Stimulated activated CD4-positive, alpha-beta T cell treated with anti-CD3 and anti-CD28 coated beads, Interleukin-1b, Interleukin-23, amount 100 ng/mL, for 1 hour (primary cell): ENCODE measurements at places on chromosomes 5 and 9.

DNA sequence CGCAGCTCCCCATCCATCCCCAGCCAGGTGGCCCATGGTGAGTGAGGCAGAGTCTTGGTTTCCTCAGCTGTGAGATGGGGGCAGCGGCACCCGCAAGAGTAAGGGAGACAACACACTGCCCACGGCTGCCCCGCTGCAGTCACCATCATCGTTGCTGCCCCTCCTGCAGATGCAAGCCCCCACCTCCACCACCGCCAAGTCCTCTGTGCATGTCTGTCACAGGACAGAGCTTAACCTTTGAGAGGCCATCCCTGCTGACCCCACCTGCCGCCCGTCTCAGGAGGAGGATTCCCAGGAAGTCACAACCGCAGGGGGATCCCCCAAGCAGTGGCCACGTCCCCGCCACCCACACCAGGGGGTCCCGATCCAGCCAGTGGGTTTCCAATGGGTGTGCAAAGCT is 113.7 kb downstream of the VAV2 start:
- no peak for DNase-seq

GRCh38 chr9:17802249-17802857 is 223.5 kb downstream of the SH3GL2 start:
- no peak for DNase-seq

- no peak for DNase-seq
Observed at GRCh38 chr9:4590430-4591122, 71.5 kb upstream of the PLPP6 start.

- no peak for DNase-seq
Observed at GRCh38 chr5:81045389-81045807, 85.2 kb downstream of the RASGRF2 start.

GRCh38 chr5:143791848-143792731 is 19.9 kb upstream of the HMHB1 start:
- no peak for DNase-seq

DNA sequence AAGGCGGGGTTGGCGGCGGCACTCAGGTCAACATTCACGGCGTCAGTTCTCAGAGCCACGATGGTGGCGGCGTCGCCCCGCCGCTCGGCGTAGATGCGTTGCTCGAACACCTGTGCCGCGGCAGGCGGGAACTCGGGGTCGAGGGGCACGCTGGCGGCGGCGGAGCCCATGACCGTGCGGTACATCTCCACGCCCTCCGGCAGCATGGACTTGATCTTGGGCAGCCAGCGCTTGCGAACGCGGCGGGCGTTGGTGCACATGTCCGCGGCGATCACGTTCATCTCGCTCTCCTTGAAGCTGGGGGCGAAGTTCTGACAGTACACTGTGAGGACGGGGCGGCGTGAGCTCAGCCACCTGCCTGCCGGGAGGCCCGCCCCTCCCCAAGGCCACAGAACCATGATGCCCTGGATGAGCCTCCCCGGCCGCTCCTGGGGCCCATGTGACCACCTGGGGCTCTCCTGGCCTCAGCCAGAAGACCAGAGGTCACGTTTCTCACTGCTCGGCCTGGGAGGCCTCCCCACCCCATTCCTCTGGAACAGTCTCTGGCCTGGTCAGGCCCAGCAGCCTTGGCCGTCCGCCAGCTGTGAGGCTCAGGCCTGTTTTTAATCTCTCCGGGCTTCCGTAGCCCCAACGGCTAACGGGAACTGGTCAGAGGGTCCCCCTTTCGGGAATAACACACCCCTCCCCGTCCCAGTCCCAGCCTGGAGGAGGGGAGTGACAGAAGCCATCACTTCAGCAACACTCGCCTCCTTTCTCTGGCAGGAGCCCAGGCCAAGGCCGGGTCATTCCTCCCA is 50.7 kb upstream of the UBAC1 start:
- no peak for DNase-seq

DNA sequence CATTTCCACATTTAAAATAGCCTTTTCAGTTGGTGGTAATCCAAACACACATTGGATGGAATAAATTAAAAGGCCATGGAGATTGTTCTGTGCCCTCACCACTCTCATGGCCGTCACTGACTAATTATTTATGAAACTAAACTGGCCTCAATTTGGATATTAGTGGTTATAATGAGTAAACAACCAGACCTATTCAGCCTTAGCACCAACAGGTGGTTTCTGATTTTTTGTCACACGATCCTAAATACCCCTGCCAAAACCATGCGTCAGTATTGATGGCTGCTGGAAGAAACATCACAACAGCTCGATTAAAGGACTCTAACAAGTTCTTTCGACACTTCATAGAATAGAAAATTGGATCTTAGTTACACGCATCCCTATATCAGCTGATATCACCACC is 276.0 kb upstream of the DAP start:
- no peak for DNase-seq

DNA sequence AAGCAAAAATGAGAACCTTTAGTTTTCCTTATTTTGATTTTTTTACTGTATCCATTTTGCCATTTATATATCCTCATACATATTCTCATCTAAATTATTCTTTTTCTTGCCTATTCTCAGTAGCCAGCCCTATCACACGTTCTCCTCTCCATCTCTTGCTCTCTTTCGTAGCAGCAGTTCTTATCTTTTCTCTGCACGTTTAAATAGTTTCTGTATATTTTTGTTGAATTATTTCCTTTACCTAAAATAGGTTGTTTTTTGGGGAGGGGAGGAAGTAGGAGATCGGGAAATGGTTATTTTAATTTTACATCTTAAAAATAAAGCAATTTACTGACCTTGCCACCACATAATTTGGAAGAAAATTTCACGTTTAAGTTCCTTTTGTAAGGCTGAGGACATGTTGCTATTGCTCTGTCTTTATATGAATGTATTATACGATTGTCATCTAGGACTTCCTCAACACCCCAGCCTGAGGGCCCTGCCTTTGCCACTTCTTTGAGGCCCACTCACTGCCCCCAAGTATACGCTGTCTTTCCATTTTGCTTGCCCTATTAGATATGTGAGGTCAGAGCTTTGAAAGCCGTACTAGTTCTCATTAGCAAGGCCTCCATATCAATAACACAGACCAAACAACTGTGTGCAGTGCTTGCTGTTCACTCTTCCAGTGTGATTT is 140.3 kb downstream of the GNAQ start:
- no peak for DNase-seq

DNA sequence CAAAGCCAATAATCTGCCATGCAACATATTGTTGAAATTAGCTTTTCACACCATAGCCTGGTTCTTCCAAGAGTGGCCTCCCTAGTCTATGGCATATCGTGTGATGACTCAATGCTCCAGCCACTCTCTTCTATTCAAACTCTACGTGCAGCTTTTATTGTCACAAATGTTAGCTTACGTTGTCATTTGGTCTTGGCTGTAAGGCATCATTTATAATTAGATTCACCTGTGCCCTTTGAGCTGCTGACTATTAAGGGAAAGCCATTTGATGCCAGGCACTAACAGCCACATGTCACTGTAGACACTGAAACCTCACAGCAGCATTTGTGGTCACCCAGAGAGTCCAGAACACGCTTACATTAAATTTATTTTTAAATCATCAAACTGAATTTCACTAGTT is 66.8 kb downstream of the APBA1 start:
- DNase-seq: no peak

DNA sequence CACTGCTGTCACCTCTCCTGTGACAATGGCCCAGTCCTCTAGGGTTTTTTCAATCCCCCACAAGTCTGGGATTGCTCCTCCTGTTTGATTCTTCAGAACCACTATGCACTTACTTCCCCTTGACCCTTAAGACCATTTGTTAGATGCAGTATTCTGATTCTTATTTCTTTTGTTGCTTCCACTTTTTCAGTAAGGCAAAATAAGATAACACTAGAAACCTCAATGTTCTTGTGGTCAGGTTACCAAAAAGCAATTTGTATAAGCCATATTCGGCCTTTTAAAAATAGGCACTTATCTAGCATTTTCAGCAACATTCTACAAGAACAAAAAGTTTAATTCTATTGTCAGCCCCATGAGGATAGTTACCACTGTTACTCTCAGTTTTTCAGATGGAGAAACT is 220.0 kb downstream of the KDM4C start:
- DNase-seq: no peak

DNA sequence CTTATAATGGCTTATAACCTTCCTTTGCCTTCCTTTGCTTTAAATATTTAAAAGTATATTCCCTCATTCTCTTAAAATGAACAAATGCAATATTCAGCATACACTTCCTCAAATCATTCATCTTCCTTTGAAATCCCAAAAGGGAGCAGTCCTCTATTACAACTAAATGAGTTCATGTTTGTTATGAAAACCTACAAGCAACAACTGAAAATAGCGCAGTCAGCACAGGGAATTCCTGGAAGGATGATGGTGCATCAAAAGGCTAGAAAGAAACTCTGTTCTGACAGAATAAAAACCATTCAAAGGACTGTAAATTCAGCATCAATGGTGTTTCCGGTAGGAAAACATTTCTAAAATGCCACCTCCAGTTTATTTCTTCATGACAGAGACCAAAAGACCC is 3.3 kb downstream of the NR6A1 start:
- no peak for DNase-seq

- DNase-seq: no peak
Observed at GRCh38 chr9:87588339-87588738, 90.7 kb downstream of the DAPK1 start.

DNA sequence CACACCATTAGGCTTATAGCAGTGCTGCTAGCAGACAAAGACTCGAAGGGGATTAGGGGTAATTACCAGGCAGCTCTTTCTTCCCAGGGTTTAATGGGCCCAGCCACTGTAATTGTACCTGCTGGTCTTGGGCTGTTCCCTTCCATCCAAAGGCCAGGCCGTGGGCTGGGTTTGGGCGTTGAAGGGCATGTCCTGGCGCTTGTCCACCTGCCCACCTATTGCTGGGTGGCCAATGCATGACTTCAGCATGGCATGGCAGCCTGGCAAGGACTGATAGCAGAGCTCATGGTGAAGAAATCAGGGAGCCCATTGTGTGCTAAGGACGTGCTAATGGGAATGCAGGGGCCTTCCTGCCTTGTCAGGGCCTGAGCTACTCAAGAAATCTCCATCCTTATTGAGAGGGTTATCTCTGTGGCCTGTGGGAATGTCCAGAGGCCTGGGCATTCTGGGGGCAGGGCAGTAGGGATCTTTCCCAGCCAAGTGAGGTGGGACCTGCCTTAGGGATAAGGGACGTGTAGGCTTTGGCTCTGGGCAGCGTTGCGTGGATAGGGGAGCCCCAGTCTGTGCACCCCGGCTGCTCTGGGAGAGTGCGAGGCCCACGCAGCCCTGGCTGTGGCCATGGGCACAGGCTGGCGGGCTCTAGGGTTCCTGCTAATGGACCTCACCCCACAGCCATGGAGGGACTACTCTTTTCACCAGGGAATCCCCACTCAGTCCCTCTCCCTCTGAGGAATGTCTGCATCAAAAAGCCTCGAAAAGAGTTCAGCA is 116.1 kb upstream of the PITX1 start:
- DNase-seq: no peak

- no peak for DNase-seq
Observed at GRCh38 chr9:129334105-129334935, 156.3 kb upstream of the IER5L start.

GRCh38 chr5:32298059-32298415 is 14.7 kb downstream of the MTMR12 start:
- DNase-seq: no peak

GRCh38 chr9:88530051-88530450 is 4.9 kb upstream of the NXNL2 start:
- DNase-seq: no peak

- DNase-seq: no peak
Observed at GRCh38 chr5:156871212-156871611, 21.1 kb downstream of the PPP1R2B start.

DNA sequence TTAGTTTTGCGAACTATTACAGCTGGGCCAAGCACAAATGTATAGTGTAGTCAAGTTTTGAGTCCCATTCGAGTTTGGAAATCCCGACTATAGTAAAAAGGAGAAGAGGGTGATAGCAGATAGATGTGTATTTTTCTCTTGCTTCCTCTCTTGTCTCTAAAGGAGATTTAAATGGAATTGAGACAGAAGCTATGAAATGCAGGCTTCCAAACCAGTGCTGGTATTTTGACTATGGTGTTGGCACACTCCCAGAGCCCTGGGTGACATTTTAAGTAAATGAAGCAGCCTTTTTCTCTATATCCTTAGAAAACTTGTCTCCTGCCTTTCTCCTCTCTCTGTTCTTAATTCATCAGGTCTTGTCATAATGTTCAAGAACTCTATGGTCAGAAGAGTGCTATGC is 17.7 kb upstream of the AUH start:
- DNase-seq: no peak

DNA sequence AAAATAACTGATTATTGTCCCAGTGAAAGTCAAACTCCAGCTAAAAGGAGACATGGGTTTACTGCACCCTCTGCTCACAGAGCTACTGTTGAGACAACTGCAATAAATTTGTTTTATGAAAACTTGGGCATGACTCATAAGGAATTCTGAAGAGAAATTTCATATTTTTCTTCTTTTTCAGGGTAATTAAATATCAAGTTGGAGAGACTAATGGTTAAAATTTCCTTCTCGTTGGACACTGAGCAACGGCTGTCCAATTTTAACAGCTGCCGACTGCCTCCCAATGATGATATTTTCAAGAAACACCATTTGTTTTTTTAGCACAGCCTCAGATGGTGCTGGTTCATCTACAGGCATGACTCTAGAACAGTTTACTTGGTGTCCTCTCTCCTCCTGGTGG is 259.2 kb upstream of the RGMB start:
- DNase-seq: no peak

DNA sequence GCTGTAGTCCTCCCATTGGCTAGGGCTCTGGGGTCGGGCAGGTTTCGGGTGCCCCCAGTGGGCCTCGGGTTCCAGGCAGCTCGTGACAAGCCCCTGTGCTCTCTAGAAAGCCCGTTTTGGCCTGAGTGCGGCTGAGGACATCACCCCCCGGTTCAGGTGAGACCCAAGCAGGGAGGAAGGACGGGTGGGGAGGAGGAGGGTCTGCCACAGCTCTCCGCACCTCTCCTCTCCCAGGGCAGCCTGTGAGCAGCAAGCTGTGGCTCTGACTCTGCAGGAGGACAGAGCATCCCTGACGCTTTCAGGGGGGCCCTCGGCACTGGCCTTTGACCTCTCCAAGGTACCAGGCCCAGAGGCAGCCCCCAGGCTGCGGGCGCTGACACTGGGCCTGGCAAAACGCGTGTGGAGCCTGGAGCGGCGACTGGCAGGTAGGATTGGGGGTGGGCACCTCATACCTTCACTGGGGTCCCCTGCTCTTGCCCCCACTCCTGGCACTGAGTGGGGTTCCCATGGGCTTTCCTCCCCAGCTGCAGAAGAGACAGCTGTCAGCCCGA is 672 bp downstream of the PAXX start:
- no peak for DNase-seq

DNA sequence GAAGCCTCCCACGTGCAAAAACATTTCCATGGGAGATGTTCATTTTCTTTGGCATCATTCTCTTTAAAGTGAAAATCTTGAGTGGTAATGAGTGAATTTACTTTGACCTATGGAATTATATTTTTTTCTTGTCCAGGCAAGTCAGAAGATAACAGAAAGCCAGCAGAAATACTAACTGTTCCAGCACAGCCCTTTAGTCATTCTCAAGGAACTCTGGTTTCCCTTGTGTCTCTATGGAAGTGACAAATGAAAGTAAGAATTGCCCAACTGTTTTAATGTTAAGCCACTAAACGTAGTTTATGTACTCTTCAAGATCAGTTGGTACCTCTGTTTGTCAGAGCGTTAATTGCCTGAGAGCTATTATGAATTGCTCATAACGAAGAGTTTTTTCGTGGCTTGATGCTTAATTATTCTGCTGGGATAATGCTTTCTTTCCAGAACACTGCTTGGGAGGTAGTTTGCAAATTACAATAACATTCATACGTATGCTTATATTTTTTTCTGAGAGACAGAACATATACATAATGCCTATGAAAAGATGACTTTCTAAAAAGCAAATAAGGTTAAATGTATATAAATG is 84.5 kb upstream of the CER1 start:
- DNase-seq: no peak
